ENCODE measurements at places on chromosomes 7 and 10. TPM values are rescaled to one million over a fixed set of nuclear protein-coding genes. Genes with fewer than 3 reads are reported as not detected.

- peak; percentile 76 for DNase-seq
Measured at GRCh38 chr10:48245977-48246376, 28.5 kb downstream of the FRMPD2 start.

Gene SPDYE6
- not detected for total RNA-seq

Gene GRM3
- total RNA-seq = not detected

GRCh38 chr7:129609666-129610065, 1.9 kb upstream of the NRF1 start:
- no peak for DNase-seq

GRCh38 chr7:128271471-128271941, 30.4 kb downstream of the LEP start:
- no peak for DNase-seq

Gene PAPOLB
- not detected for total RNA-seq

GRCh38 chr7:128974241-128974934, 36.7 kb downstream of the IRF5 start:
- DNase-seq = no peak

Gene TMEM196
- total RNA-seq = not detected

Gene ATRNL1
- 15.5 TPM for total RNA-seq

Data from vagina (tissue), 2 donors.